Activated CD4-positive, CD25-positive, alpha-beta regulatory T cell treated with anti-CD3 and anti-CD28 coated beads, Interleukin-2, amount 50 U/mL, for 24 hours (primary cell): ENCODE measurements at places on chromosomes 7 and 10.

GRCh38 chr7:113301141-113301540 is 182.8 kb upstream of the SMIM30 start:
- ATAC-seq, result no peak

DNA sequence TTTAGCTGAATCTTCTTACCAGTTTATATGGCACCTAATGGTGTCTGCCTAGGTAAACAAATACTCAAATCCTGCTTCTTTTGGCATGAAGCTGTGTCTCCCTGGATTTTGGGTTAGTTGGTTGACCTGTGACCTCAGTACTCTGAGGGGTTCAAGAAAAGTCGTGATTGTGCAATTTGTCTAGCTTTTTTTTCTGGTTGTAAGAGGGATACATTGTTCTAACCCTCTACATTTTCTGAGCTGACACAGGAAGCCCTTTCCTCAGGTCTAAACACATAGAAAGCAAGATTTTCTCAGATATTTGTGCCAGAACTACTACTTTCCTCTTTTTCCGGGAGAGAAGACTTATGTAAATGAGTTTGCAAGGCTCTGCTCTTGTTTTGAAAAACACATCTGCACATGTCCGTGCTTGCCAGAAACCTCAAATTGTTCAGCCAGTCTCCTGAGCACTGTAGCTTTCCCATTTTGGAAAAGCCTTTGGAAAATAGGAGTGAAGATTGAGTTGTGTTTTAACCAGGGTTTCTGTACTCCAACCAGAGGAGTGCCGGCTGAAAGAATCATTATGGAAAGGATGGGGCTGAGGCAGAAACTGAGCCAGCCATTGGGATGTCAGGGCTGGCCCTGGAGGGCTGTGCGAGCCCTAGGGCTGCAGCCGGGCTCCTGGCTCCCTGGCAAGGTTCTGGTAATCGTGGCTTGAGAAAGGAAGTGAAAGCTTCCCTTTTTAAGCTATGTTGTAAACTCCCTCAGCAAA is 31.3 kb upstream of the CXCL12 start:
- ATAC-seq, result no peak

- no peak for ATAC-seq
Measured at GRCh38 chr10:81877596-81877995, 2.6 kb downstream of the NRG3 start.

GRCh38 chr10:11290156-11290890 is 272.7 kb downstream of the CELF2 start:
- ATAC-seq, result no peak
